CD4-positive, alpha-beta T cell treated with Interleukin-17A for 4 hours (primary cell): ENCODE measurements at places on chromosomes 13 and 19.

GRCh38 chr19:30887042-30887441 lies 462.2 kb downstream of the TSHZ3 start:
- DNase-seq: no peak

DNA sequence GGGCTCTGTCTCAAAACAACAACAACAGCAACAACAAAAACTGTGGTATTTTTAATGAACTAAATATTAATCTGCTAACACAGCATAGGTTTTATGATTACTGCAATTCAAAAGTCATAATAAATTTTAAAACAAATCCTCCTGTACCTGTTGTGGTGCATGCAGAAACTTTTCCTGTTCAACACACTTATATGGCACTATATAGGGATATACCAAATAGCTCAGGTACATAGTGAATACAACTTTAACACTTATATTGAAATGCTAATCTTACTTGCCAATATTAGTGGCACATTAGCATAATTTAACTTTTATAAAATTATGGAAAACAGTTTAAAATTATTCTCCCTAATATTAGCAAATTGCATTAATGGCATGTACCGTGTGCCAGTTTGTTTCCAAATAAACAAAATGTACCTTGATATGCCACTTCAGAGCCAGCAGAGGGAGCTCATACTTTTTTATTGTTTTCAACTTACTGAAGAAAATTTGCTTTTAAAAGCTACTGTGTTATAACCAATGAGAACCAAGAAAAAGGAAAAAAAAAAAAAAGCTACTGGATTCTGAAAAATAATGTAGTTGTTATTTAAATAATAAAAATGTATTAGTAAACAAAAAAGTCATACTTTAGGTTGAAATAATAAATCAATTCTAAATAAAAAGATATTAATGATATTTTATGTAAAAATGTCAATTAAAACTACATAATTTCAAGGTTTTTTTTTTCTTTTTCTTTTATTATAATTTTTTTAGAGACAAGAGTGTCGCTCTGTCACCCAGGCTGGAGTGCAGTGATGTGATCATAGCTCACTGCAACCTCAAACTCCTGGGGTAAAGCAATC lies 18.0 kb upstream of the RBM26 start:
- peak; percentile 18 for DNase-seq

GRCh38 chr13:87878706-87879105 lies 207.5 kb downstream of the SLITRK5 start:
- no peak for DNase-seq

- no peak for DNase-seq
Observed at GRCh38 chr19:48868114-48868886, at the start of gene PLEKHA4. Gene PLEKHA4 (minus strand): TSS chr19:48868617. CDS start chr19:48867620, 997 bp downstream.

DNA sequence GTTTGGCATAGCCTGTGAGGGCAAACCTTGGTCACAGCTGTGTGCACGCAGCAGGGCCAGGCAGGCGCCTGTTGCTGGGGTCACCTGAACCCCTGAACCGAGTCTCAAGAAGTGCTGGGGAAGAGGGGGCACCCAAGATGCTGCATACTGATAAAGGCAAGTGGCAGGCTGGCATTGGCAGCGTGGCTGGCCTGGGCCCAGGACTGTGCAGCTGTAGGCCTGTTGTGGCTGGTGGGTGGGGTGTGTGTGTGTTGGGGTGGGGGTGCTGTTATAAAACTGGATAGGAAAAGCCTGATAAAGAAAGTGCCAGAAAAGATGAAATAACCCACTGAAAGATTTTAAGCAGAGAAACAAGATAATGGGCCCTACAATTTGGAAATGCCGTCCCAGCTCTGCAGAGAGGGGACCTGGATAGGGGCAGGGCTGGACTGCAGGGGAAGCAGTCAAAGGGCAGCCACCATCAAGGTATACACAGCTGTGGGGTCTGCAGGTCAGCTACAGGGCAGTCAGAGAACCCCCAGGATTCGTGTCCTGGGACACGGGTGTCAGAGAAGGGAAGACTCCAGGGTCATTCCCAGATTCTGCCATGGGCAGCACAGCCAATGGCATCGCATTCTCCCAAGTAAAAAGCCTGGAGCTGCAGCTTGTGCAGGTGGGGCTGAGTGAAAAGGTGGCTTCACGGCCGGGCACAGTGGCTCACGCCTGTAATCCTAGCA lies 33.2 kb downstream of the CILP2 start:
- no peak for DNase-seq

DNA sequence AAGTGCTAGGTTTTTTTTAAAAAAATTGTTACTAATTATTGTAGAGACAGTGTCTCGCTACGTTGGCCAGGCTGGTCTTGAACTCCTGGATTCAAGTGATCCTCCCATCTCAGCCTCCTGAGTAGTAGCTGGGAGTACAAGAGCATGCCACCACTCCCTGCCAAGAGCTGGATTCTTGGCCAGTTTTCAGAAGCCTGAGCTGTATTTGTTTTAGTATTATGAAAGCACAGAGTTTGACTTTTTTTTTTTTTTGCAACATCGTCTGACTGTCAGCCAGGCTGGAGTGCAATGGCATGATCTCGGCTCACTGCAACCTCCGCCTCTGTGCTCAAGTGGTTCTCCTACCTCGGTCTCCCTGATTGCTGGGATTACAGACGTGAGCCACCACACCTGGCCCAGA lies 7.0 kb downstream of the ARMC6 start:
- no peak for DNase-seq

DNA sequence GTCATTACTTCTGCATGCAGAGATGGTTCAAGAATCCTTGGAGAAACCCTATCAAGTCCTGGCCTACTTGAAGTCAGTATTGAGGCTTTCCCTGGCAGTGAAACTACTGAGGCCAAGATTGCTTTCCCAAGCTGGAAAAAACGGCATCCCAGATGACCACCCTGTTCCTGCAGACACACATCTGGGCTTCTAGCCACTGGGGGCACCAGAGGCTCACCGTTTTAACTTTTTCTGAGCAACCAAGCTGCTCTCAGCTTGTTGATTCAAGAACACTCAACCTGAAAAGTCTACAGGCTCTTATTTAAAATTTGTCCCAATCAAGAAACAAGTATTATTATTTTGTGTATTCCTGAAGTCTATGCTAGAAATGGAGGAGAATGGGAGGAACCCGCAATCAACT lies 66.6 kb downstream of the SPRYD7 start:
- no peak for DNase-seq

DNA sequence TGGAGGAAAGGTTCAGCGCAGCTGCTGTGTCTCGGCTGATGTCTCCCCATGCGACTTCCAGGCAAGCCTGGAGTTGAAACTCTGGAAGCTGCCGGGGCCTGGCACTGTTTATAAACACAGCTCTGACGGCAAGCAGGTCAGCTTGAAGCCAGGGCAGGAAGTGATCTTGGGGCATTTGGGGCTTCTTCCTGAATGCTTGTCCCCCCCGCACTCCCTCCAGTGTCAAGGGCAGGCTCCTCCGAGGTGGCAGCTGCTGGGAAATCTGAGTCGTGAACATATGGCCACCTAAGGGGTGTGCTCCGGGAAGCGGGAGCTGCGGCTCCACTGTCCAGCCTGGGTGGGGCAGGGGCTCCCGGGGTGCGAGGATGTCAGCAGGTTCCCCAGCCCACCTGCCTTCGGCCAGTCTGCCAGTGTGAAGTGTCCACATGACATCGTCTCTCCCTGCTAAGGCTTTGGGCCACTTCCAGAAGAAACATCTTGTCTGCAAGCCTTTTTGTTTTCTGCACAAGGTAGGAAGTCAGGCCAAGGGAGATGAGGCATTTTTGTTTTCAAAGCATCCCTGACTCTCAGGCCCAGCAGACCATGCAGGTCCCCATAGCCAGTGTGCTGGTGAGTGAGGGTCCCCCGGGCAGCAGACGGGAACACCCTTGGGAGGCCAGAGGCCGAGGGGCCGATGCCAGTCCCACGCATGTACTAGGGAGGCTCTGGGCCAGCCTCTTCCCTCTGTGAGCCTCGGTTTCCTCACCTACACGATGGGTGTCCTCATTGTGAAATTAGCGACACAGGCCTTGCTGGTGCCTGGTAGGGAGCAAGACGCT lies 2.7 kb downstream of the PIAS4 start:
- no peak for DNase-seq

GRCh38 chr13:103030776-103031175 lies 35.4 kb downstream of the SLC10A2 start:
- no peak for DNase-seq

- peak; percentile 24 for DNase-seq
Observed at GRCh38 chr19:45999653-46000121, 4.4 kb downstream of the CCDC61 start.

GRCh38 chr19:44623080-44623479 lies 9.7 kb downstream of the IGSF23 start:
- DNase-seq: no peak

DNA sequence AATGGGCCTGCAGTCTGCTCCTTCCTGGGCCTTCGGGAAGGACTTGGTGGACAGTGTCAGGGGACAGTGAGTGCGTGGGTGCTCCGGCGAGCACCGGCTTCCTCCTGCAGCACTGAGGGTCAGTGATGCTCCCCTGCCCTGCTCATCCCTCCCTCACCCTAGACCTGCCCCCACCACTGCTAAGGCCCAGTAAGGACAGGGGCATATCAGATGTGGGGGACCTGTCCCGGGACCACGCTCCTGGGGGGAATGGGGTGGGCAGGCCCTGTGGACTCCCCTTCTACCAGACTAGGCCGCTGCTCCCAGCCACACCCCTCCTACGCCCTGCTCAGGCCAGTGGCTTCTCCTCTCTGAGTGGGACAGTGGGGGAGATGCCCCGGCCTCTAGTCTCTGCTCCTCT lies 3.2 kb downstream of the MICOS13 start:
- no peak for DNase-seq

DNA sequence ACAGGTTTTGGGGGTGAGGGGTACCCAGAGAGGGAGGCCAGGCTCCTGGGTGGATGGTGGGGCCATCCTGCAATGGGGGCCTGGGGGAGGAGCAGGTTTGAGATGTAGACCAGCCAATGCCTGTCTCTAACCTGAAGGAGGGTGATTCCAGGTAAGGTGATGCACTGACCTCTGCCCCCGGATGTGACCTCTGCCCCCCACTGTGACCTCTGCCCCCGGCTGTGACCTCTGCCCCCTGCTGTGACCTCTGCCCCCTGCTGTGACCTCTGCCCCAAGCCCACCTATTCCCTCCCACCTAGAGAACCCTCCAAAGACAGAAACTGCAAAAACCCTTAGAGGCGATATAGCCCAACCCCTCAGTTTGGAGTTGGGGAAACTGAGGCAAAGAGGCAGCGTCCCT lies 10.3 kb upstream of the SPACA4 start:
- no peak for DNase-seq

- DNase-seq: no peak
Observed at GRCh38 chr19:12606796-12607195, 3.8 kb downstream of the ZNF490 start.

DNA sequence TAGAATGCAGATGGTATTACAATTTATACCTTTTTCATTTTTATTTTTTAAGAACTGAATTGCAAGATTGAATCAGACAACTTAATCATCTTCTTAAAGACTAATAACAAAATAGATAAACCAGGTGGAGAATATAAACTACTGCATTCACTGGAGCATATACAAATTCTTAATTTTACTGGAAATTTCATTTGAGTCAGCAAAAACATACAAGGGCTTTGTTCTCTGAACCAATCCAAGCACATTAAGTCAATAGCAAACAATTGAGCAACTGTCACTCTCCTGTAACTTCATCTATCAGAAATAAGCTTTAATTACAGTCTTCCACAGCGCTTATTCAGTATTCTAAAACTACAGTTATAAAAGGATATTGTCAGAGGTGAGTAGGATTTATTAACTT lies 167.4 kb upstream of the OBI1 start:
- no peak for DNase-seq

GRCh38 chr19:46298479-46299003 lies 1.7 kb downstream of the HIF3A start:
- DNase-seq: no peak

DNA sequence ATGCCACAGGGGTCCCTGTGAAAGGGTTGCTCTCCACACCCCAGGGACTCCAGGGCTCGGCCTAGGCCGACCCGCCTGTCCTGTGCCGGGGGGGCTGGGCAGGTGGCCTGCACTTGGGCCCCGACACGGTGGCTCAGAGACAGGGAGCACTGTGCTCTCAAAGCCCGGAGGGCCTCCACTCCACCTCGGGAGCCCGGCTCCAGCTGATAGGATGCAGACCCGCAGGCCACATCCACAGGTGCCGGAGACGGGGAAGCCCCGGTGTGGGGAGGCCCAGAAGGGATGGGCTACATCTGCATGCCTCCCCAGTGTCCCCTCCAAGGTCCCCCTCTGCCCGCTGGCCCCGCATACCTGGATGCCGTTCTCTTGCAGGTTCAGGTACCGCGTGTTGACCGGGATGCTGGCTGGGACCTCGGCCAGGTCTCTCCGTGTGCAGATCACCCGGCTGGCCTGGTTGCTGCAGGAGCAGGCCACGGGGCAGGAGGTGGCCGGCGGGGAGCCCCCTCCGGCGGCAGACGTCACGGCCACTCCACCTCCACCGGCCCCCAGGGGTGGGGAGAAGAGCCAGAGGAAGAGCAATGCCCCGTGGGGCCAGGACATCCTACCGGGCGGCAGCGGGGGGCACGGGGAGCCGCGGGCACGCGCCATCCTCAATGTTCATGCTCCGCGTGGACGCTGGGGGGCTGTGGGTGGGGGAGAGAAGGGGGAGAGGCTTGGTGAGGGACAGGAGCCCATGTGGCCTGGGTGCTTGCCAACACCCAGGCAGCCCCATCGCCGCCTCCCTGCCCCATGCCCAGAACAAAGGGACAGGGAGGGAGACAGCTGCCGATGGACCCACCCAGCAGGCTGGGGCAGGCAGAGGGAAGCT lies 19.8 kb downstream of the LRRC4B start:
- DNase-seq: no peak

DNA sequence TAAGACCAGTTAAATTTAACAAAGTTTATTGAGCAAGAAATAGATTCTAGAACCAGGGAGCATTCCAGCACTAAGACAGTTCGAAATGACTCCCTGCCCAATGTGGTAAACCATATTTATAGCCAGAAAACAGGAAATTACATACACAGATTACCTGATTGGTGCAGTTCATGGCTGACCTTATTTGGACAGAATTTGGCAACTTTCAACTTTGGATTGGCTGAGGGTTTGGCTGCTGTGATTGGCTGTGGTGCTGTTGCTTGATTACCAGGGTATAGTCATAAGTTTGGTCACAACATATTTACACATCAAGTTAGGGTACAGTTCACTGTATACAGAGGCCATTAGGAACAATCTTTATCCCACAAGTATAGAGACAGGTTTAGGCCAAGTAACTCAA lies 984.8 kb upstream of the MIR17HG start:
- no peak for DNase-seq

GRCh38 chr19:30227661-30228112 lies 144.5 kb upstream of the ZNF536 start:
- DNase-seq: no peak

DNA sequence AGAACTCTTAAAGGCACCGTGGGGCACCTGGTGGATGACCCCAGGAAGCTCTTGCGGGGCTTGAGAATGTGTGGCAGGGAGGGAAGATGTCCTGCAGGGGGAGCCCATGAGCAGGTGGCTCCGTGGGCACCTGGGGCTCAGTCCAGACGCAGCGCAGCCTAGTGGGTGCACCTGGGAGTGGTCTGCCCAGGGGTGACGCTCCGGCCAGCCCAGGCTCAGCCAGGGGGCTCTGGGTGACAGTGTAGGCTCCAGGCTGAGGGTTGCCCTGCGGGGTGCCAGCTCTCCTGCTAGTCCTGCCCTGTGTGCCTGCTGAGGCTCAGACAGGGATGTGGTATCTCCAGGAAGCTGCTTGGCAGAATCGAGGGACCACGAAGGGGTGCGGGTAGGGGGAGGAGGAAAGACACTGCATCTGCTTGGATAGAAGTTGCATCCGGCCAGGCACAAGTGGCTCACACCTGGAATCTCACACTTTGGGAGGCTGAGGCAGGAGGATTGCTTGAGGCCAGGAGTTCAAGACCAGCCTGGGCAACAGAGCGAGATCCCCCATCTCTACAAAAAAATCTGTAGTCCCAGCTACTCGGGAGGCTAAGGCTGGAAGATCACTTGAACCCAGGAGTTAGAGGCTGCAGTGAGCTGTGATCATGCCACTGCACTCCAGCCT lies 15.0 kb upstream of the PGLS start:
- DNase-seq: peak; percentile 90
